ENCODE measurements at places on chromosomes 12 and 14.

DNA sequence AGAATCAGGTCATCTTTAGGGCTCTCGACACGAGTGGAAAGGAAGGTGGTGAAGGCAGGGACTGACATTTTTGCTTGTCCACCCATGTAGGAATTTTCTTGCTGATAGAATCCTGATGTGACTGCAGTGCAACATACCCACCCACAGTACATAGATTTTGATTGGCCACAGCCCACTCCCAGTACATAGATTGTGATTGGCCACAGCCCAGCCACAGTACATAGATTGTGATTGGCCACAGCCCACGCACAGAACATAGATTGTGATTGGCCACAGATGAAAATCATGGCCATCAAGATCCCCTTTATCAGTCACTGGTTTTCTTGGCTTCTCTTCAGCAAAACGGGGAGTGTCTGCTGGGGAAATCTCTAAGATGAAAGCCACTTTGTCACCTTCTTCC lies 1041.5 kb downstream of the AACS start:
- DNase-seq: no peak

- no peak for DNase-seq
Observed at GRCh38 chr12:130983328-130984017, 29.8 kb downstream of the ADGRD1 start.

- DNase-seq: no peak
Observed at GRCh38 chr12:117231750-117232149, 41.5 kb upstream of the FBXO21 start.

DNA sequence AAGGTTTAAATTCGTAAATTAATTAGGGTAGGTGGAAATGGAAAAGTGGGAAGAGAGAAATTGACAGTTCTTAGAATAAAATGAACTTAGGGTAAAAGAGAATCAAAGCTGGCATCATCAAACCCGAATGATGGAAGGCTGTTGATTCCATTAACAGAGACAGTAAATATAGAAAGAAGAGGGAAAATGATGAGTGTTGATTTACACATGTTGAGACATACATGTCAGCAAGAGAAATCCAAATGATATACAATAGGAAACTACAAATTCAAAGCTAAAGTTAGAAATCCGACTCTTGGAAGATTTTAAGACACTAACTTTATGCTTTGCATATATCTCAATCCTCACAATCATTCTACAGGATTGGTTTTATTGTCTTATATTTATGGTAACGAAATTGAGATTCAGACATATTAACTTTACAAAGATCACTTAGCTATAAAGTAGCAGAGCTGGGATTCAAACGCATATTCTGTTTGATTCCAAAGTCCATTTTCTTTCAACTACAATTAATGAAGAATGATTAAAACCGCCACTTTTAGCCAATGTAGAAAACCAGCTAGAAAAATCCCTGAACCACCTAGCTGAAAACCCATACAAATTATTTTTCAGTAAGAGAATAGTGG lies 30.2 kb downstream of the LIMA1 start:
- DNase-seq: no peak

- peak; percentile 15 for DNase-seq
Observed at GRCh38 chr12:27332714-27333402, at the start of gene BMAL2. TSS of gene BMAL2 (plus strand) at chr12:27332836. CDS start at chr12:27333073, 237 bp downstream.

- DNase-seq: peak; percentile 31
Observed at GRCh38 chr14:63383776-63384367, 65.1 kb upstream of the GPHB5 start.

DNA sequence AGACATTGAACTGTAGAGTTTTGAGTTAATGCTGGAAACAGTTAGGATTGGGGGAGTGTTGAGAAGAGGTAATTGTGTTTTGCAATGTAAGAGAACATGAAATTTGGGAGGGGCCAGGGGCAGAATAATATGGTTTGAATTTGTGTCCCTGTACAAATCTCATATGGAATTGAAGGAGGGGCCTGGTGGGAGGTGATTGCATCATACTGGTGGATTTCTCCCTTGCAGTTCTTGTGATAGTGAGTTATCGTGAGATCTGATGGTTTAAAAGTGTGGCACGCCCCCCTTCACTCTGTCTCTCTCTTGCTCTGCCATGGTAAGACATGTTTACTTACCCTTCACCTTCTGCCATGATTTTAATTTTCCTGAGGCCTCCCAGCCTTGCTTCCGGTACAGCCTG lies 876.0 kb upstream of the FBXO33 start:
- no peak for DNase-seq

- DNase-seq: no peak
Observed at GRCh38 chr12:78146365-78146772, 315.7 kb downstream of the NAV3 start.

- no peak for DNase-seq
Observed at GRCh38 chr14:105889666-105890473, 363.5 kb downstream of the TMEM121 start.

DNA sequence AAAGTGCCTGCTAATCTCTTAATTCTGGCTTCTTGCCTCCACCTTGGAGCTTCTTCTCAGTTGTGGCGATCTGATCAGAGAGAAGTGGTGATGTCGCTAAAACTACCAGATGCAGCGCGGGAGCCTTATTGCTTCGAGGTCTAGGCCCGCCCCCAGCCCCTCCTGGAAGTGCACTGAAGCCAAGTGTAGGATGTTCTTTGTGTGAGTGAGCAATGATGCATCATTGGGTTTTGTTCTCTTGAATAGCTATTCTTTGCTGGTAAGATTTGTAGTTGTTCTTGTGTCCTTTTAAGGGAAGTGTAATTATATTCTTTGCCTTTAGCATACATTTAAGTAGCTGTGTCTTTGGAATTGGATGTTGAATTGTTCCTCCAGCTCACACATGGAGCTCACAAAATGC lies 35.8 kb downstream of the MTHFD1 start:
- DNase-seq: no peak

- no peak for DNase-seq
Observed at GRCh38 chr12:132834181-132834711, 5.6 kb upstream of the GOLGA3 start.

DNA sequence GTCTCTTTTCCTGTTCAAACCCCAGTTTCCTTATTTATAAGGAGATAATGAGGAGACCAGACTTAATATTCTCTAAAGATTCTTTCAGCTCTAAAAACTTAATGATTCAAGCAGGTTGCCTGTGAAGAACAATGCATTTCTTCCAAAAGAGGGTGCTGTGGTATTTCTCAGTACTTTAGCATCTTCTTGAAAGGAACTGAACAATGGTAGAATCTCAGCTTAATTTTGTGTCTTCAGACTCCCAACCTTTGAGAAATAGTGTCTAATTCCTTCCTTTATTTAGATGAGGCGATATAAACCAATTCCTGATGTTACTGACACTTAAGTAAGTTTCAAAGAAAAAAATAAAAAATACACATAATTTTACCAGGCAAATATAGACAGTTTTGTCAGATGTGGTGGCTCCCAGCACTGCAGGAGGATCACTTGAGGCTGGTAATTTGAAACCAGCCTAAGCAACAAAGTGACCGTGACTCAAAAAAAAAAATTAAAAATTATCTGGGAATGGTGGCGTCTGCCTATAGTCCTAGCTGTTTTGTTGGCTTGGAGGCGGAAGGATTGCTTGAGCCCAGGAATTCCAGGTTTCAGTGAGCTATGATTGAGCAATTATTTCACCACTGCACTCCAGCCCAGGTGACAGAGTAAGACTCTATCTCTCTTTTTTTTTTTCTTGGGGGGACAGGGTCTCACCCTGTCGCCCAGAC lies 76.9 kb upstream of the PSMA6 start:
- DNase-seq: peak; percentile 46

DNA sequence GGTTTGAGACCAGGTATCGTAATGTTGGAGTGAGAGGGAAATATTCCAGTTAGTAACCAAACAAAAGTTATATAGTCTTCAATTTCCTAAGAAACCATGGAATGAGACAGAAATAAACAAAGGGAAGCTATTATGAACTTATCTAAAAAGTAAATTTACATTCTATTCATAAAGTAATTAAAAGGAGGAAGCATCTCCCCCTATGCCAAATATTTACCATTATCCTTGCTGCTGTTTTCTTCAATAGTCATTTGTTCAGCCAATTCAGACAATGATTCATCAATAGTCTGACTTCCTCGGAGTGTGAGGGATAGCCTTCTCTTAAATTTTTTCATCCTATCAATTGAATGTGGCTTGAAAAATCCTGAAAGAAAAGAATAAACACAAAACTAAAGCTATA lies 65.7 kb downstream of the CDK17 start:
- DNase-seq: no peak

DNA sequence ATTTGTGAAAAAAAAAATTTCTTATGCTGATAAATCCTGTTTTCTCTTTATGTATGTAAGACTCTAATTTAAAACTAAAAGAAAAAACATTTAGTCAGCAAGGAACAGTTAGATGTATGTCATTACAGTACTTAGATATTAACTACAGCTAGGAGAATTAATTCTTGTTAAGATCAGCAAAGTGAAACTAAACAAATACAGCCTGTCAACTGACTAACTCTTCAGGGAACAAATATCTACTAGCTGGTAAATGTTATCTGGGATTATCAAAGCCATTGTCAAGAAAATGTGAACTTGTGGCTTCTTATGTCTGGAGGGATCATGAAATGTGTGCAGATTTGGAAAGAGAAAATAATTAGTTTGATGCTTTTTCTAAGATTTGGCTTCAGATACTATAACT lies 27.5 kb downstream of the MGAT4C start:
- DNase-seq: no peak

GRCh38 chr14:86570371-86570770 lies 1040.4 kb downstream of the FLRT2 start:
- DNase-seq: no peak

- DNase-seq: no peak
Observed at GRCh38 chr14:72836085-72836484, 57.8 kb downstream of the DPF3 start.

DNA sequence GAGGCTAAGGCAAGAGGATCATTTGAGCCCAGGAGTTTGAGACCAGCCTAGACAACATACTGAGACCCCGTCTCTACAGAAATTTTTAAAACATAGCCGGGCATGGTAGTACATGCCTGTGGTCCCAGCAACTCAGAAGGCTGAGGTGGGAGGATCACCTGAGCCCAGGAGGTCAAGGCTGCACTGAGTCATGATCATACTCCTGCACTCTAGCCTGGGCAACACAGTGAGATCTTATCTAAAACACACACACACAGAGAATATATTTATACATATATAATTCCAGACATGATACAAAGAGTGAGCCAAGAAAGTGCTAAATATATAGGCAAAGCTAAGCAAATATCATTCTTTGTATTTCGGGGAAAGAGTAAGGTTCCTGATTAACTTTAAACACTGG lies 9.4 kb downstream of the ZFC3H1 start:
- DNase-seq: no peak

GRCh38 chr14:92756446-92756845 lies 8.0 kb upstream of the LGMN start:
- no peak for DNase-seq

DNA sequence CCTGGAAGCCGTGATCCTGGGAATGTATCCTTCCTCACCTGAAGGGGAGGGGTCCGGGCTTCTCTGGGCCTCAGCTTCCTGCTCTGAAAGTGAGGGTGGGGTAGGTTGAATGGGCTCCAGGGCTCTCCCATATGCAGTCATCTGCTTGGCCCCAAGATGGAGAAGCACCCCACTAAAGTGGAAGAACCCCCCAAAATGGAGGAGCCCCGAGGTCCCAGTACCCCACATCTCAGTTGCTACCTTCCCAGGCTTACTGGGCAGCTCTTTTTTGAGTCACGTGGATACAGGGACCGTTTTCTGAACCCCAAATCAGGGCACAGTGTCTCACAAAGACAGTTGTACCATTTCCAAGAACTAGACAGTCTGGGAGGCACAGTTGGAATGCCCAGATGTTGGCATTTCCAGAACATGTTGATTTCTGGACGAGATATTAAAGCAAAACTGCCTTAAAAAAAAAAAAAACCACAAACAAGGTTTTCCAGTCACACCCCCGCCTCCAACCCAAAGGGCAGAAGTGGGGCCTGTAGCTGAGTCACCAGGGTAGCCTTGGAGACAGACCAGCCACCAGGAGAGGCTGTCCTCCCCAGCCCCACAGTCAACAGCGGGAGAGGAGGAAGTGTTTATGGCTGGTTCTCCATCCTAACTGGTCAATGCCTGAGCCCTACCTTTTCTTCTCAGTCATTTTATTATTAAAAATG lies 12.1 kb downstream of the VASH1 start:
- peak; percentile 71 for DNase-seq

DNA sequence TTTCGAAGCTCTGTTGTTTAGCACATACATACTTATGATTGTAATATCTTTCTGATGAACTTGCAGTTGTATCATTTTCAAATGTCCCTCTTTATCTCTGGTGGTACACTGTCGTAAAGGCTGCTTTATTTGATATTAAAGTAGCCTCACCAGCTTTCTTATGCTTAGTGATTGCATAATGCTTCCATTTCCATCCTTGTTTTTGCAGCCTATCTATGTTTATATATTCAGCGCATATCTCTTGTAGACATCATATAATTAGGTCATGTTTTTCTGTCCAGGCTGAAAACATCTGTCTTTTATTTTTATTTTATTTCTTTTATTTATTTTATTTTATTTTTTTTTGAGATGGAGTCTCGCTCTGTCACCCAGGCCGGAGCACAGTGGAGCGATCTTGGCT lies 34.6 kb downstream of the ACAD10 start:
- no peak for DNase-seq

DNA sequence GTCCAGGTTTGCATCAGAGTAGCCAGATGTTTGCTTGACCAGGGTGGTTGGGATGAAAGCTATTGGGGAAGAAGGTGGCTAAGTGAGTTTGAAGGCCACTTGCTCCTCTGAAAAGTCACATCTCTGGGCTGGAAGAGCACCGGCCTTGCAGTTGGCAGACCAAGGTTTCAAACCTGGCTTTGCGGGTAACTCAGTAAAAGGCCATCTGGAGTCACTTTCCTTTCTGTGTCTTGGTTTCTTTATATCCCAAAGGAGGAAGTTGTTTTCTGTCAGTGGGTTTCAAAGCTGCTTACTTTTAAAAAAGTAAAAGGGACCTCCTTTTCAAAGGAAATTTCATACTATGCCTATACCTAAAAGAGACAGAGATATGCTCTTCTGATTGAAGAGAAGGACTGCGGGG lies 26.2 kb upstream of the CMA1 start:
- no peak for DNase-seq

DNA sequence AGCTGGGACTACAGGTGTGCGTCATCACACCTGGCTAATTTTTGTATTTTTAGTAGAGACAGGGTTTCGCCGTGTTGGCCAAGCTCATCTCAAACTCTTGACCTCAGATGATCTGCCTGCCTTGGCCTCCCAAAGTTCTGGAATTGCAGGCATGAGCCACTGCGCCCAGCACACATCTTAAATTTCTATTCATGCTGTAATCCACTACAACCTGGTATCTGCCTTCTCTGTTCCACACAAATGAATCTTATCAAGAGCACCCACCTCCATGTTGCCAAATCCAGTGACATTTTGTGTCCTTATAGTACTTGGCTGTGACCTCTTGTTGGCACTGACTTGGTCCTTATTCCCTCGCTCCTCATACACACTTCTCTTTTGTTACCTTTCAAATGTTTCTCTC lies 5.8 kb upstream of the BICD1 start:
- DNase-seq: no peak

DNA sequence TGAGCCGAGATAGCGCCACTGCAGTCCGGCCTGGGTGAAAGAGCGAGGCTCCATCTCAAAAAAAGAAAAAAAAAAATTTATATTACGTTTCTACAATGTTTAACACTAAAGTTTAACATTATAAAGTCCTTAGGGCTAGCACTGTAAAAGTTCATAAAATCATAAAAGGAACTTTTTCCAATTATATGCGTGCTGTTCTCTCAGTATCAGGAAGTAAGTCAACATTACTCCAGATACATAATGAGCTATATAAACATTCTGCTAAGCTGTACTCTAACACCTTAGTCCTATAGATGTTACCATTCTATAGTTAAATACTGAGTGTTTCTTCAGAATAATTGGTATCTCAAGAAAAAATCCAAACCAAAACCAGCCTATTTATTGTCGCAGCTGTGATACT lies 32.6 kb downstream of the SLC41A2 start:
- no peak for DNase-seq
